ENCODE measurements at places on chromosomes 4 and X.
A peak's percentile ranks its signal among the peaks of the same experiment; 100 is the strongest.

- DNase-seq: no peak
Measured at GRCh38 chr4:102598762-102599374, 97.7 kb downstream of the NFKB1 start.

- DNase-seq: no peak
Measured at GRCh38 chrX:55695227-55696018, 22.1 kb upstream of the RRAGB start.

DNA sequence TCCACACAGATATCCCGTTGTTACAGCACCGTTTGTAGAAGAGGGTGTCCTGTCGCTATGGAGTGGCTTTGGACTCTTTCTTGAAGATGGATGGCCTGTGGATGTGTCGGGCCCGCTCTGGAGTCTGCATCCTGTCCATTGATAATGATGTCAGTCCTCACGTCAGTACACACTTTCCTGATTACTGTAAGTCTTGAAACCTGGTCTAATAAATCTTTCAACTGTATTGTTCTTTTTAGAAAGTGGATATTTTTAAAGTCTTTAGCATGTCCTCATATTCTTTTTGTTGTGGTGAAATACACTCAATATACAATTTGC, 14.9 kb downstream of the MSANTD1 start:
- DNase-seq: no peak

DNA sequence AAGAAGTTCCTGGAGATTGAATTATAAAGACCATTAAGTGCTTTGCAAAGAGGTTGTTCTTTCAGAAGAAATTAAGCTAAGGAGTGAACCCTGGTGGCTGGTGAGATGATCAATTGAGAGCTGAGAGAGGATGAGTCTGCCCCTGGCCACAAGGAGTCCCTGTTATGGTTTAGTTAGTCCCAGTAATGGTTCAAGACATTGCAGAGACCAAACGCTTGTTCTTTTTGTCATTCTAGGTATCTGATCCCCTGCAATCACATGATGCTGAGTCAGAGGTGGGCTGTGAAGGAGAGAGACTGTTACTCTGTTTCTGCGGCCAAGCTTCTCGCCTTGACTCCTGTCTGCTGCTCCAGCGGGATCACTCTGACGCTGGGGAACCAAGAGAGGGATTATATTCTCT, 114.5 kb downstream of the GATB start:
- no peak for DNase-seq

GRCh38 chr4:95304898-95305297, 243.9 kb downstream of the UNC5C start:
- DNase-seq: no peak

DNA sequence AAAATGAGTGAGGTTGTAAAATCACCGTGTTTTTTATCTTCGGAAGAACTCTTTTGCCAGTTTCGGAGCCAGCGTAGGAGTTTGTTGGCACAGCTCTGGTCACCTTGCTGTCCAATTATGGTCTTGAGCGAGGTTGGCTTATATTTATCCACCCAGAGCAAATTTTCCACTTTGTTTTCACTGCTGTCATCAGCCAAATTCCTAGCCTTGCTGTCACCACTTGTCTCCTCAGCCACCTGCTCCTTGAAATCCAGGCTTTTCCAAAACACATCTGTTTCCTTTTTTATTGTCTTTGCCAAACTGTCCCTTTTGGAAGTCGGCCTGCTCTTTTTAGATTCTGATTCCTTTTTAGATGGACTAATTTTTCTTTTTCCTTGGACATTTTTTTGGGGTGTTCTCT, 57.6 kb downstream of the RFC1 start:
- DNase-seq: peak; percentile 67

- no peak for DNase-seq
Measured at GRCh38 chrX:153029875-153030274, 26.4 kb upstream of the PNMA3 start.

DNA sequence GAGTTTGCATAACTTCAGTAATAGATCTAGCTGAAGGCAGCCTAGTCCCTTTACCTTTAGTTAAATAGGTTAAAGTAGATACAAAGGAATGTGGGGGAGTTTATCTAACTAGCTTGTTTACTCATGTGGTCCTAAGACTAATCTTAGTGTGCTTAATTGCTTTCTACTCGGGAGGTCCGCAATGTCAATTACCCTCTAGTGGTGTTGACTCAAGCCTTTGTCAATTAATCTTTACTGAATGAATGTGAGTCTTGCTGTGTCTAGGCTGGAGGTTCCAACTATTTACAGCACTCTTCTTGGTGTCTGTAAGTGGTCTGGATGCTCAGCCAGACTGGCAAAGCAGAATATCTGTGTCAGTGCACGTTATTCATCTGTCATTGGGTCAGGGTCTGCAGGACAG, 17.9 kb upstream of the YTHDC1 start:
- no peak for DNase-seq

DNA sequence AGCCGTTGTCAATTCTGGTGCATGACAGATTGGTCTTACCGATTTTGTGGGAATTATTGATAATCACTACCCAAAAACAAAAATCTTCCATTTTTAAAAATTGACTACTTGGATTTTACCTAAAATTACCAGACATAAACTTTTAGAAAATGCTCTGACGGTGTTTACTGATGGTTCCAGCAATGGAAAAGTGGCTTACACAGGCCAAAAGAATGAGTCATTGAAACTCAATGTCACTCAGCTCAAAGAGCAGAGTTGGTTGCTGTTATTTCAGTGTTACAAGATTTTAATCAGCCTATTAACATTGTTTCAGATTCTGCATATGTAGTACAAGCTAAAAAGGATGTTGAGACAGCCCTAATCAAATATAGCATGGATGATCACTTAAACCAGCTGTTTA, 23.0 kb upstream of the UGT2B17 start:
- DNase-seq: no peak
